Heart left ventricle (tissue), 16 donors: ENCODE measurements at places on chromosomes 13 and 19. TPM values are rescaled to one million over a fixed set of nuclear protein-coding genes. Genes with fewer than 3 reads are reported as not detected.

DNA sequence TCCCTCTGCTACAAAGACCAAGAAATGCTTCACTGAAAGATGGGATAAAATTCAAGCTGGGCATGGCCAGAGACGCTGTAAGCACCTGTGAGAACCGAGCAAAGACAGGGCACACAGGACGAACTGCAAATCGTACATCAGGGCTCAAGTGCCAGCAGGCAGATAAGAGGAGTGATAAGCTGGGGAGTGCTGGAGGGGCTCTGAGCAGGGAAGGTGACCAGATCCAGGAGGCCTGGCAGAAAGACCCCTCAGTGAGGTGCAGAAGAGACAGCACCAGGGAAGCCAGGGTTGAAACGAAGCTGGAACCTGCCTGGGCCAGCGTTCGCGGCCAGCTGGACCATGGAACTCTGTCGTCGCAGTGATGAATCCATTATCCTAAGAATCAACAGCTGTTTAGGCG, 10.2 kb downstream of the RAB20 start:
- no peak for DNase-seq

DNA sequence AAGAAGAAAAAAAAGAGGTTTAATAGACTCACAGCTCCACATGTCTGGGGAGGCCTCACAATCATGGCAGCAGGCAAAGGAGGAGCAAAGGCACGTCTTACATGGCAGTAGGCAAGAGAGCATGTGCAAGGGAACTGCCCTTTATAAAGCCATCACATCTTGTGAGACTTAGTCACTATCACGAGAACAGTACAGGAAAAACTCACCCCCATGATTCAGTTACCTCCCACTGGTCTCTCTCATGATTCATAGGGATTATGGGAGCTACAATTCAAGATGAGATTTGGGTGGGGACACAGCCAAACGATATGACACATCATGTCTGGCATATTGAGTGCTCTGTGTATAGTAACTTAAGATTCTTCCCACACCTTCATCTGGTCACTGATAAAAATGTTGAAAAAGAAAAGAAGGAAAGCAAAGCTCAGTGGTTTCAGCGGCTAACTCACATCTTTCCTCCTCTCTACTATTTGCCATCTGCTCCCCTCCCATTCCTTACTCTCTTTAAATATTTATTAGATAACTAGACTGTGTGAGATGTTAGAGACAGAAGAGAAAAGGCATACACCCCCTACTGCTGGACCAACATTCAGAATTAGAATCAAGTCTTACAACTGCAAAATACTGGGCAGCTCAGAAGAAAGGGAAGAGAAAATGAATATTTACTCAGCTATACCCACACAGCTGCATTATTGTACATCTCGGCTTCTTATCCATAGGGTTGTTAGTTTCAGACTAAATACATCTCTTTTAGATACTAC, 60.1 kb upstream of the AKAP11 start:
- DNase-seq: no peak

DNA sequence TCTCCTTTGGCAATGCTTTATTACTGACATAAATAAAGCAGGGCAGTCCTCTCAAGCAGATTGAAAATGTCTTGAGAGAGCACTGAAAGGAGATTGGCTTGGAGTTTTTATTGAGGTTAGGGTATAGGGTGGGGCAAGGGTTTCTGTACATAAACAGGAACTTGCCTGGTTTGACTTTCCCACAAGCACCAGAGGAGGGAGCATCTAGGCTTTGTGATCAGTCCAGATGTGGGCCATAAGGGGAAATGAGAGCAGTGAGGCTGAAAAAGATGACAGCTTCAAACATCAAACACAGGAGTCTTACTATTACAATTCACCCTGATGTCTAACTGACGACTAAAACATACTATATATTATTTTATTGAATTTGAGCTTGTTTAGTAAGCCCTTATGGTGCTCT, 260.9 kb downstream of the MTUS2 start:
- DNase-seq: no peak

GRCh38 chr13:58884353-58885209, 1253.0 kb downstream of the PCDH17 start:
- no peak for DNase-seq

CGB2 gene
- not detected for total RNA-seq

CASP14 gene
- not detected for total RNA-seq
